Osteoblast (primary cell): ENCODE measurements at places on chromosomes 2 and 18. TPM values are rescaled to one million over a fixed set of nuclear protein-coding genes. Genes with fewer than 3 reads are reported as not detected.

DNA sequence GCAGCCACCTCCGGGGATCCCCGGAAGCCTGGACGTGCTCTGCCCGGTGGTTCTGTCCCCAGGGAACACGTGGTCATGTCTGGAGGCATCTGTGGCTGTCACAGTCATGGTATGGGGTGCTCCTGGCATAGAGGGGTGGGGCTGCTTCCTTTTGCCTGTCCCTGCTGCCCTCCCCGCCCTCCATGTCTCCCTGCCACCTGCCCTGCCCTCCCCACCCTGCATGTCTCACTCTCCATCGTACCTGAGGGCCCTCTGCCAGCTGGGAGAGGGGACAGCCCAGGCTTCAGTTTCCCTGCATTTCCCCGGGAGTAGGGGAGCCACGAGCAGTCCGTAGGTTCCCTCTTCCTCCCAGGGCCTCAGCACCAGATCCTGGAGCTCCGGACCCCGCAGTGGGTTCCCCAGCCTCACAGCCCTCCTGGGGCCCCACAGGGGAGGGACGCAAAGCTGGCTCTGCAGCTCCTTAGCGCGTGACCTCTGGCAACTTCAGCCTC, 90.0 kb upstream of the CTDP1 start:
- peak; percentile 84 for DNase-seq

- DNase-seq, result peak; percentile 88
Observed at GRCh38 chr2:238061315-238062202, 758 bp downstream of the SCLY start.

DNA sequence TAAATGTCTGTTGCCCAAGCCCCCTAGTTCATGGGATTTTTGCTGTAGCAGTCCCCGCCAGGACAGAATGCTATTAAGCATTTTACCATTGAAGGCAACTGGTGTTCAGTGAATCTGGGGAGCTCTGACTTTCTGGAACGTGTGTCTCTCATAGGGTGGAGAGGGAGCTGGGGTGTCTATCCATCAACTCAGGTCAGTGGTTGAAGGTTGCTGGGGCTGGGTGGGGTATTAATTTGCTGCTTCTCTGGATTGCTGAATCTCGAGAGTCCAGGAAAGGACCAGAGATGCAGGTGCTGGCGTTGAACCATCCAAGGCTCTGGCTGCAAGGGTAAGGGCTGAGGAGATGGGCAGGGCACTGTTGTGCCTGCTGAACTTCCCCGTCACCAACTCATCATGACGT, 66.8 kb upstream of the NCK2 start:
- DNase-seq, result no peak

GRCh38 chr2:216920937-216921456, 61.1 kb upstream of the TNP1 start:
- DNase-seq, result no peak

- DNase-seq, result no peak
Observed at GRCh38 chr18:69265656-69266055, 135.0 kb upstream of the DOK6 start.

DNA sequence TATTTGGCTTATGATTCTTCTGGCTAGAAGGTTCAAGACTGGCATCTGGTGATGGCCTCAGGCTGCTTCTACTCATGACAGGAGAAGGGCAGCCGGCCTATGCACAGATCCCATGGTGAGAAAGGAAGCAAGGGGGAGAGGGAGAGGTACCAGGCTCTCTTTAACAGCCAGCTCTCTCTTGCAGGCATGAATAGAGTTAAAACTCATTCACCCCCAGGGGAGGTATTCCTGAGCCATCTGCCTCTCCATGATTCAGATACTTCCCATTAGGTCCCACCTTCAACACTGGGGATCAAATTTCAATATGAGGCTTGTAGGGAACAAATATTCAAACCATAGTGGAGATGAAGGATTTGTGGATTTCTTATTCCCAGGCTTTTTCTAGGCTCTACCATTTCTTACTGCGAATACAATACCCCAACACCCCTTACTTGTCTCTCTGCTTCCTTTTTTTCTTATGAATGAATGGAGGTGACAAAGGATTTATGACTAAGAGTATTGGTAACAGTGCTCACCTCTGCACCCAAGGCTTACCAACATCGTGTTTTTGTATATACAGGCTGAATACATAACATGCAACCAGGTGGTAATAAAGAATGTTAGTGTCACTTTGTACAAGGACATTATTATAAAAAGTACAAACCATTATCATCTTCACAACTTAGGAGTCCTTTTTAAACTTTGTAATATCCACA, 454.6 kb upstream of the TRIB2 start:
- DNase-seq, result no peak

DNA sequence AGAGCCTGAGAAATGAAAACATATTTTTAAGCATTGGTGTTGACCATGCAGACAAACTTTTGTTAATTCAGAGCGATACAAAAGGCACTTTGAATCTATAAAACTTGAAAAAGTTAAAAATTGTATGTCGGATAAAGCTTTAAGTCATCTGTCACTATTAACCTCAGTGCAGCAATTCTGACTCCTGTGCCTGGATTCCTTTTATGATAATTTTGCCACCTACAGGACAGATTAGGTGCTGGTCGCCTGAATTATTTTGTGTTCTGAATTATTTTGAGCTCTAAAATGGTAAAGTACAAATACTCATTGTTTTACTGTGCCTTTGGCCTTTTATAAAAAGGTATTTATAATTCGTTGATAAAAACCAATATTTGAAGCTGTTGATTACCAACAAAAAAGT, 19.4 kb upstream of the RNF138 start:
- no peak for DNase-seq

- DNase-seq, result no peak
Observed at GRCh38 chr18:70154591-70155194, 50.8 kb downstream of the RTTN start.

DNA sequence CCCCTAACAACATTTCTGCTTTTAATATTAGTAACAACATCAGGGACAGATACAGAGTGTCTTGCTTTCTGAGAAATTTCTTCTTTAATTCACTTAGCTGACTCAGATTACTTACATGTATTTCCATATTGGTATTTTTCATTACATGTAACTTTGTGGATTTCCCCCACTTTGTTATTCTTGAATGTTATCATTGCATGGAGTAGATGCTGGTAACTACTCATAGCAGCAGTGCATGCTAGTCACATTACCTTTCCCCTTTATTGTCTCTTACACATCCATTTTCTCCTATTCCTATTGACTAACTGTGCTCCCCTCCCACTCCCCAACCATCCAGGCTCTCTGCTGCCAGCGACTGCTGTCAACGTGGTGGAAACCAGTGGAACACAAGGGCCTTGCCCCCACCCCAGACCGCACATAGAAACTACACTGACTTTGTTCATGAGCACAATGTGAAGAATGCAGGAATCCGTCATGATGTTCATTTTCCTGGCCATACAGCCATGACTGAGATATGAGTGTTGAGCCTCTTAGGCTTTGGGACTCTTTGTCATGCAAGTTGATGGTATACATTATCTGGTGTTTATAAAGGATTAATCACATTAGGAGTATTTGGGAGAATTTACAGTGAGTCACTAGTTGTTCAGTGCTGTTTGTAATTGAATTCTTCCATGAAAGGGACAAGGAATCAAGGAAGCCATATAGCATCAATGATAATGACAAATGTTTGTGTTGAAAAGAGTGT, 91.0 kb downstream of the EPB41L5 start:
- DNase-seq, result peak; percentile 39

DNA sequence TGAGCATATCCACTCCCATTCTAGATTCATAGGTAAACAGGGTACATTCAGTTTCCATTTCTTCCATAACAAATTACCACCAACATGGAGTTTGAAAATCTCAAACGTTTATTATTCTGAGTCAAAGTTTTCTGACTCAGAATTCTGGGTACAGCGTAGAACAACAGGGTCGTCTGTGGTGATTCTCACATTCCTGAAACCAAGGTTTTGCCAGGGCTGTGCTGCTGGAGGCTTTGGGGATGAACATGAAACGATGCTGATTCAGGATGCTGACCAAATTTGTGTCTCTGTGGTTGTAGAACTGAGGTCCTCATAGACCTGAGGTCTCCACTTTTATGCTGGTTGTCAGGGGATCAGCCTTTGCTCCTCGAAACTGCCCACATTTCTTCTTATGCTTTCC, 255.7 kb downstream of the DSEL start:
- DNase-seq, result peak; percentile 46

GRCh38 chr18:23056315-23056714, 79.0 kb upstream of the CABLES1 start:
- DNase-seq, result no peak

DNA sequence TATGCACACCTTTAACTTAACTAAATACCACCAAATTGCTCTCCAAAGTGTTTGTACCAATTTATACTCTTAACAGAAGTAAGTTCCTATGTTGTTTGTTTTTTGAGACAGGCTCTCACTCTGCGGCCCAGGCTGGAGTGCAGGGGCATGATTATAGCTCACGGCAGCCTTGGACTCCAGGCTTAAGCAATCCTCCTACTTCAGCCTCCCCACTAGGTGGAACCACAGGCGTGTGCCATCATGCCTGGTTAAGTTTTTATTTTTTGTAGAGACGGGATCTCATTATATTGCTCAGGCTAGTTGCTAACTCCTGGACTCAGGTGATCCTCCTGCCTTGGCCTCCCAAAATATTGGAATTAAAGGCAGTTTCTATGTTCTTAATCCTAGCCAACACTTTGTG, 13.1 kb upstream of the NAB1 start:
- no peak for DNase-seq

- peak; percentile 92 for DNase-seq
Observed at GRCh38 chr18:79680100-79680879, 687 bp downstream of the CTDP1 start.

DNA sequence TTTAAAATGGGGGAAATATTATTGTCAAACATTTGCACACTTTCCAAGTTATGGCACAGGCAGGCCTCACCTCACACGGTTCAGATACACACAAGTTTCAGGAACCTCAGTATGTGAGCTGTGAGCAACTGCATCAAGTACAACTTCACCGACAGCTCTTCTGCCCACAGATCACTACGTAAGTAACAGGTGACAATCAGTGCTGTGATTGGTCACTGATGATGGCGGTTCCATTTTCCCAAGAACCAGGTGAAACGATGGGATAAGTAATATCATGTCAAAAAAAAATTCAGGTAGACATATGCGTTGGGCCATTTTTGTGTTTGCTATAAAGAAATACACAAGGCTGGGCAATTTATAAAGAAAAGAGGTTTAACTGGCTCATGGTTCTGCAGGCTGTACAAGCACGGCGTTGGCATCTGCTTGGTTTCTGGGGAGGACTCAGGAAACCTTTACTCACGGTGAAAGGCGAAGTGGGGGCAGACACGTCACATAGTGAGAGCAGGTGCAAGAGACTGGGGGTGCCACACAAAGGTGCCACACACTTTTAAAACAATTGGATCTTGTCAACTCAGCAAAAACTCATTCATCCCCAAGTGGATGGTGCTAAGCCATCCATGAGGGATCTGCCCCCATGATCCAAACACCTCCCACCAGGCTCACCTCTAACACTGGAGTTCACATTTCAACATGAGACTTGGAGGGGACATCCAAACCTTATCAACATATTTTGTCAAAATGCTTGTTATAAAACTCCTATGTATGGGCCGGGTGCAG, 57.9 kb downstream of the LPIN2 start:
- DNase-seq, result no peak

DNA sequence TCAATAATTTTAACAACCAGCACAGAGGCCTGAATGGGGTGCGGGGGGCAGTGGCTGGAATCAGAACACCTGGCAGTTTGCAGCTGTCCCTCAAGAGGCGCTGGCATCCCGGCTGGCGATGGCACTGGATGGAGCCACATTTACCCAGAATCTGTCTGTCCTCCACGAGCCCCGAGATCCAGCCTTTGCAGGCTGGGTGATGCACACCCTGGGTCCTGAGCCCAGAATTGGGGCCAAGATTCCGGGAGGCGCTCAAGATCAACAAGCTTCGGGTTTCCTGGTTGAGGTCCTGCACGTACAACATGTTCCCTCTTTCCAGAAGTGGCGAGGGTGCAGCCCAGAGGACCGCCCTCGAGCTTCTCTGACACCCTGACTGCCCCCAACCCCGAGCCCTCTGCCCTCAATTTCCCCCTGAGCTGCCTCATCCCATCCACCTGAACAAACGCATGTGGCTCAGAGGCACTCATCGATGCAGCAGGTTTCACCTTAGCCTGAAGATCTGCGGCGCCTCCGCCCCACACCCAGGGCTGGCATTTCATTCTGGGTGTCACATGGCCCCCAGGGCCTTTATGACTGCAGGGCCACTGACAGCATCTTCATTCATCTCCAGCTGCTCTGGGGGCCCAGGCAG, 97.5 kb downstream of the TFCP2L1 start:
- DNase-seq, result no peak

DNA sequence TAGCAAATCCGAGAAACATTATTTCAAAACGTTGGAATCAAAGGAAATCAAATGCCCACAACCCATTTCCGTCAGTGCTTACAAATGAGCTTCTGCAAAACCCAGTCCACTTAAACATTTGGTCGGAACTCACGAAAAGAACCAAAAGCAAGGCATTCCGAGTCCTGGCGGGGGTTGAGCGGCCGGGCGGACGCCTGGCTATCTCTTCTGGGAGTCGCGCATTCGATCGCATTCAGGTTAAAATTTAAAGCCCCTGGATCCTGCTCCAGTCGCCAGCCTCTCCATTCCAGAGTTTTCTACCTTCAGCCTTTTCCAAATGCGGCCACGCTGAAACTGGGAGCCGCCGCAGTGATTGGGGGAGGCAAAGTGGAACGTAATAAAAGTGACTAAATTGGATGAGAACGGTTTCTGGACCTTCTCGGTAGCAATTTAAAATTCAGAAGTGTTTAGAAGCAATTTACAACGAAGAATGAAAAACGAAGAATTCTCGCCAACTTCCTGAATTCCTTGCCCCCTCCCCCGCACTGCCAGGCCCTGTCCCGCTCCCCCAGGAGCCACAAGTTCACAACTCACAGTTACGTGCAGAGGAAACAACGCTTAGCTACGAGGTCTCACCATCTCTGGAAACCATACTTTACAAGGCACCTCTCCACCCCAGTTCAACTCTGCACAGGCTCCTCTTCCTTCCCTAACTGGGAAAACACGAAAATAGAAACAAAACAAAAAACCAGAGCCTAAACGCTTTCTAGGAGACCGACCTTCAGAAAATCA, 1.7 kb upstream of the GATA6 start:
- DNase-seq, result peak; percentile 93

DNA sequence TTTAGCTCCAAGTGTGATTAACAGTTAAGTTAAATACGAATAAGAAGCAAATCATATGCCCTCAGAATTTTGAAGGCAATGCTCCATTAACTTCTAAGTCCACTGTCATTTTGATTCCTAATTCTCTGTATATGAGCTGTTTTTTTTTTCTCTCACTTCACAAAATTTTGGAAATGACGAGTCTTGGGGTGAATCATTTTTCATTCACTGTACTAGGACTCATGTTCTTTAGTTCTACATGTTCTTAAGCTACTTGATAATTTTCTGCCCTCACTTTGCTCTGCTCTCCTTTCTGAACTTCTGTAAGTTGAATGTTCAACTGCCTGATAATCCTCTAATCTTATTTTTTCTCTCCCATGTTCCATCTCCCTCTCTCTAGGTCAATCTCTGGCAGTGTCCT, 141.0 kb downstream of the THADA start:
- no peak for DNase-seq

RESP18 gene
- not detected in 2 replicates for total RNA-seq

NETO1 gene
- total RNA-seq, result under 0.01 TPM in 1 of 2 replicates, not detected in the other

BIRC6 gene
- total RNA-seq, result 144 and 146 TPM in 2 replicates

APCDD1 gene
- 1.8 and 3.3 TPM in 2 replicates for total RNA-seq

SRD5A2 gene
- not detected in 2 replicates for total RNA-seq

WNT10A gene
- total RNA-seq, result not detected in 2 replicates

ADAM17 gene
- total RNA-seq, result 53.6 and 69.1 TPM in 2 replicates

UGT1A4 gene
- not detected in 2 replicates for total RNA-seq

CD207 gene
- not detected in 2 replicates for total RNA-seq

ACTR2 gene
- total RNA-seq, result 110 and 114 TPM in 2 replicates
